ENCODE measurements at places on chromosomes 12 and 14.

GRCh38 chr14:59060841-59061240 is 127.6 kb upstream of the DAAM1 start:
- no peak for DNase-seq

DNA sequence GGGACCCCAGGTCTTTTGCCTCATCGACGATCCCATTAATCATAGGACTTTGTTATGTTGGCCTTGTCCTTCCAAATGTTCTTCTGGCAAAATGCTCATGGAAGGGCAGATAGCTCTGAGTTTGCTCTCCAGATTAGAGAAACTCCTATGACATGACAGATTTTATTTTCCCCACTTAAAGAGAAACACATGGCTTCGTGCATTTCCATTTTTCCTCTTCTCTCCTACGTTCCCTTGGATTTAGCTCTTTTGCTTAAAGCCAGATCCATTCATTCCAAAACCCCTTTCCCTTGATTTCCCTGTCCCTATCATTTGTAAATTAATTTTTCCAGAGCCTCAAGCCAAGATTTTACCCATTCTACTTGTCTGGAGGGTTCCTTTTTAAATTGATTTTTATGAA is 2.9 kb downstream of the PRIMA1 start:
- DNase-seq = no peak

DNA sequence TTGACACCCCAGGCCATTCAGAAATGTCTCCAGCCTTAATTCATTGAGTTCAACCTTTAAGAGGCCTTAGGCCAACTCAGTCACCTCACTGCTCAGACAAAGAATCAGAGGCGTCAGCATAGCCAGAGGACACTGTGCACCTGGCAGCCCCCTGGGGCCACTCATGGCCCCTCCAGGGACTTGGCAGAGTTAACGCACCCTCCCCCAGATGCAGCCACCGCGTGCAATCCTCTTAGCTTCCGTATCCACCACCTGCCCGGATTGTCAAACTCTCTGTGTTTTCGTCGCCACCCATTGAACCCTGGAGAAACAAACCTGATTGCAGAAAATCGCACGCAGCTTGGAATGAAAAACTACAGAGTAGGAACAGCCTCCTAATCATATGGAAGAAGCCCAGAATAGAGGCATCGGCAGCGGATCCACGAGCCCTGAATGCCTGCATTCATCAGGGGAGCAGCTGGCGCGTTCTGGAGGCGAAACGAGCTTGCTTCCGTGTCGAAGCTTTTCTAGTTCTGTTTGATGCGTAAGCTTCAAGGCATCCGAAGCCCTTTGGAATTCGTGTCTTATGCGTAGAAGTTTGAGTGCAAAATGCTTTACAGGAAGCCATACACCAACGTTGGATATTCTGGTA is 22.4 kb downstream of the BRI3BP start:
- DNase-seq = no peak

DNA sequence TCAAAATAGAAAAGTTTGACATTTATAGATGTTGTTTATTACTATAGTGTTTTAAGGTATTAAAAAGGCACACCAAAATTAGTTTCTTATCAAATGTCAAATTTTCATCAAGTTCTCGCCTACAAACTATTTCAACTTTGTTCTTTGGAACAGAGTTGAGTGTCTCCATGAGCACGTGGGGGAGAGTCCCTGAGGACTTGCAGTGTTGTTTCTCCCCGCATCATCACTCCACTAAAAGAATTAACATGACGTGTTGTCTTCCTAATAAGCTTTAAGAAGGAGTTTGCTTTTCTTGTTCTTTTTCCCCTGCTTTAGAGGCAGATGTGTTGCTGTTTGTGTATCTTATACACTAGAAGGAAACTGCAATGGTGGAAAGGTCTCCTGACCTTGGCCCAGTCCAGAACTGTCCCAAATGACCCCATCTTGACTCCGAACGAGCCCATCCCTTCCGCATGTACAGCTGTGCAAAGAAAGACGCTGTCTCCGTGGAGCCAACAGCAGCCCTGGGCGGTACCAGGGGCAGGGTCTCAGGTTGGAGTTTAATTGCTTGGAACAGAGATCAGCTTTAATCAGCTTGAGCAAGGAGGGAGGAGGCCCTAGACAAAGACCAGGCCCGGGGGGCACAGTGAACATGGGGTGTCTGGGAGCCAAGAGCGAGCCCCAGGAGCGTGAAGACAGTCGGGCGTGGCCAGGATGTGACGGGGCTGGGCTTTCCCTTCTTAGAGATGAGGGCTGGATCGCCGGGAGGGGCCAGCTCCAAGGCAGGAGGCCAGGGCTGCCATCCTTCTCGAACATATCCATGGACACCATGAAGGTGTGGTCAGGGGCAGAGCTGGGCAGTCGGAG is 215.4 kb upstream of the RTL1 start:
- DNase-seq = peak; percentile 30

- DNase-seq = no peak
These were observed 38.6 kb upstream of the MMP17 start for GRCh38 chr12:131789638-131790037.
